ENCODE measurements at places on chromosomes 1 and 21.

- no peak for DNase-seq
Observed at GRCh38 chr1:8889925-8890785, 11.7 kb upstream of the ENO1 start.

DNA sequence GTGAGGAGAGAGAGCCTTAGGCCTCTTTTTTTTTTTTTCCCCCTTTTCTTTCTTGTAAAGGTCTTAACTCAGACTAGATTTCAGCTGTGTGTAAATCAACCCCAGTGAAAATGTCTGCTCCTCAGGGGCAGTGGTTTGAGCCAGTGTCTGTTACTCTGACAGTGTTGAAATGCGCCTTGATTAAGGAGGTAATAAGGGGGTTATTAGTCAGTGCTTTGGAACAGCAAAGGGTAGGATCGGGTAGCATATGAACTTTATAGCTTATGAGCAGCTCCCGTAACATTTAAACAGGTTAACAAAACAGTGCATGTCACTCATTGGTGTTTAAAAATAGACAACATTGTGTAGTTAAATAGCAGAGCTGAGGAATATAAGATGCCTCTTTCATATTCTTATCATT is 10.3 kb downstream of the UTP11 start:
- no peak for DNase-seq

- DNase-seq = no peak
Observed at GRCh38 chr21:41970751-41971653, 17.2 kb upstream of the C2CD2 start.

DNA sequence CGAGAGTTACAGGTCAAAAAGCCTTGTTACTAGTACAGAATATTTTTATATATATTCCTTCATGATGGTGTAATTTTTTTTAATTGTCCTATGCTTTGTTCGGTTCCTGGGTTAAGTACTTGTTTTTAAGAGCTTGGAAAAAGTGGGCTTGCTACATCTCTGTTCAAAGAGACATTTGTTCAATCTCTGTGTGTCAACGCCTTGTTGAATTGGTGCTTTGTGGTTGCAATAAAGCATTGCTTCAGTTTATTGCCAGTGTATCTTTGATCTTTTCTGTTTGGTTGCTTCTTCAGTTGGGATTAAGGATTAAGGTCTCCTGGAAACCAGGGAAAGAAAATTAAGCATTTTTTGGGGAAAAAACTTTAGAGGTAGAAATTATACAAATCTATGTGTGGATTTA is 47.7 kb upstream of the DNASE2B start:
- no peak for DNase-seq

GRCh38 chr1:159951551-159951950 is 2.5 kb downstream of the SLAMF9 start:
- DNase-seq = no peak

GRCh38 chr1:241636291-241636690 is 3.9 kb downstream of the CHML start:
- DNase-seq = no peak

GRCh38 chr1:33140153-33141149 is 41.4 kb downstream of the TRIM62 start:
- DNase-seq = no peak

DNA sequence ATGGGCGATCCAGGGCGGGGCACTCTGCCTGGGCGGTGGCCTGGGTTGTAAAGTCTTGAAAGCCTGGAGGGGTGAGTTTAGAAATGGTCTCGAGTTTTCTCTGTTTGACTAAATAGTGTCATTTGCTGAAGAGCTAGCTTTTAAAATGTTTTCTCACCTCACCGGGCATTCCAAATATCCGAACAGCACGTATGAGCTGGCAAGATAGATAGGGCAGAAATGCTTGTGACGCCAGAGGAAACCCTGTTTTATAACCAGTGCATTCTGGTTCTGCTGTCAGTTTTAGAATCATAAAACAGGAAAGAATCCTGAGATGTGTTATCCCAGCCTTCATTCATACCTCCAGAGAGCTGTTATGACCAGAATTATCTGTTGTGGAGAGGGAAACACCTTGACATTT is 725 bp downstream of the RTCA start:
- no peak for DNase-seq

DNA sequence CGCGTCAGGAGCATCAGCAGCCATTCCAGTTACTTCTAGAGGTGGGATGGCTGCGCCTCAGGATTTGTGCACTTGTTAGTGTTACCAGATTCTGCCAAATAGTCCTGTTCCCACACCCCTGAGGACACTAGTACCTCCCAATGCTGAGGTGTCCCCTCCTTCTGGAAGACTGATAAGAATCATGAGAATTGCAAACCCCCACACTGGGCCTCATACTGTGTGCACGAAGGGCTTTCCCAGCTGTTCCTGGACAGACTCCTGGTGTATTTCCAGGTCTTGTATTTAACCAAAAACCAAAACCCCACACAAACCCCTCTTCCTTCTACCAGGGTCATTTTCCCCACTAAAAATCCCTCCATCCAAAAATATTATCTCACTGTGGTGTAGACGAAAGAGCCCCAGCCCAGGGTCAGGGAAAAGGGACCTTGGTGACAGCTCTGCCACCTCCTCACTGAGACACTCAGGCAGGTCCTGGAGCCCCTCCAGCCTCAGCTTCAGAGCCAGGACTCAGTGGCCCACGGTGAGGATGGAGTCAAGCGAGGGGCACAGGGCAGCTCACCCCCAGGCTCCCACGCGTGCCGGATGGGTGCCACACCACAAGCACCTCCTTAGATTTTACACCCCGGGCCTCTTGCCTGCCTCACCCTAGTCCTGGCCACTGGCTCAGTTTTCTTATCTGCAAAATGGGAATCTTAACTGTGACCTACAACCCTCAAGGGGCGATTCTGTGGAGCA is 131.4 kb upstream of the RUNX3 start:
- DNase-seq = no peak

- peak; percentile 43 for DNase-seq
Observed at GRCh38 chr1:45012639-45013278, 705 bp downstream of the UROD start.

- DNase-seq = no peak
Observed at GRCh38 chr1:40606978-40607377, 58.5 kb downstream of the RIMS3 start.

- peak; percentile 44 for DNase-seq
Observed at GRCh38 chr1:112507921-112508277, 866 bp upstream of the WNT2B start.

DNA sequence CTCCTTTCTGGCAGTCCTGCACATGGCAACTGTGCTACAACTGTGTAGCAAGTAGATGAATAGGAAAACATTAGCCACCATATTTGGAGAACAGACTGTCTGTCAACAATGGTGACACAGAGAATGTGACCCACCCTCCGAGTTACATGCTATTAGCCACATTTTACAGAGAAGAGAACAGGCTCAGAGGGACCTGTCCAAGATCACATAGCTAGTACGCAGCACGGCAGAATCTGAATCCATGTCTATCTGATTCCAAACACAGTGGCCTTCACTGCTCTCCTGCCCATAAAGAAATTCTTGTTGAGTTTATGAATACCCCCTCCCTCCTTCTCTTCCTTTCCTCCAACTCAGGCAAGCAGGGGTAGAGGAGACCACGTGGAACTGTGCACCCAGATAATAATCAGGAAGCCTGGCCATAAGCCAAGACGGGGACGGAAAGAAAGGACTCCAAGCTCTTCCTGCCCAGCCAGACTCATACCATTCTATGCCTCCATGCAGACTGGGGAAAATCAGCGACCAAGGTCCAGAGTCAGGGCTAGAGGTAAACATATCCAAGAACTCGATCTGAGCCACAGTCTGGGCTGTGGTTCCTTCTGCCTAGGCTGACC is 78.8 kb downstream of the TRABD2B start:
- DNase-seq = no peak

GRCh38 chr21:17214801-17215200 is 298.0 kb upstream of the CXADR start:
- DNase-seq = no peak

DNA sequence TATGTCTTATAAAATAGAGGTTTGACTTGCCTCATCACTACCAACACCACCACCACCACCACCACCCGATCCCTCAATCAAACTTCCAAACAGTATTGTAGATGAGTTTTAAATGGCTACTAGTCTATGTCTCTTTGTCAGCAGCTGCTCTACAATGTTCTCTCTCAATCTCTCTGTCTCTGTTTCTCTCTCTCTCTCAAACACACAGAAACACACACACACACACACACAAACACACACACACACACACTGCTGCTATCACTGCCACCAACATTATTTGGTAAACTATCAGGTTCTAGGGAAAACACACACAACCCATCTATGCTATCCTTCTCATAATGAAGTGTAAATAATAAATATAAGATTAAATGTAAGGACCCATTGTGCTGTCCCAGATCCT is 2.4 kb downstream of the TNFSF4 start:
- no peak for DNase-seq

DNA sequence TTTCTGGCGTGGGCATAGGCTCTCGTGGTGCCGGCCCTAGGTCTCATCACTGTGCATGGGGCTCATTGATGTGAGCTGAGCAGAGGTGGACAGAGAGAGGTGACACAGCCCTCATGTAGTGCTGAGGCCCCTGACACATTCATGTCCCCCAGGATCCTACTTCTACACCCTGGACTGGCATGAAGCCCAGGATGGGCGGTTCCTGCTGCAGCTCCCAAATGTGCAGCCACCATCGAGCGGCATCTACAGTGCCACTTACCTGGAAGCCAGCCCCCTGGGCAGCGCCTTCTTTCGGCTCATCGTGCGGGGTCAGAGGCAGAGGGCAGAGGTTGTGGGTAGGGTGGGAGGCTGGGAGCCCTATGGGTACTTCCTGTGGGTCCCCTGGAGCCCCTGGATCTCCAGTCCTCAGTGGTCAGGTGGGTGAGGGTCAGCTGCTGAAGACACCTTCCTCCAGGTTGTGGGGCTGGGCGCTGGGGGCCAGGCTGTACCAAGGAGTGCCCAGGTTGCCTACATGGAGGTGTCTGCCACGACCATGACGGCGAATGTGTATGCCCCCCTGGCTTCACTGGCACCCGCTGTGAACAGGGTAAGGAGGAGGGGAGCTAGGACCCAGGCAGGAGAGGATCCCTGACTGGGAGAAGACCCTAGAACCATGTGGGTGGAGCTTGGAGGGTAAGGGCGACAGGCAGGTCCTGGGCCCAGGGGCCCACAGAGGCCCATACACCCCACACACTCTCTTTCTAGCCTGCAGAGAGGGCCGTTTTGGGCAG is 6.1 kb downstream of the TIE1 start:
- DNase-seq = no peak
